ENCODE measurements at places on chromosomes 7 and 10.

GRCh38 chr10:129506101-129506797 is 39.2 kb downstream of the MGMT start:
- no peak for DNase-seq

DNA sequence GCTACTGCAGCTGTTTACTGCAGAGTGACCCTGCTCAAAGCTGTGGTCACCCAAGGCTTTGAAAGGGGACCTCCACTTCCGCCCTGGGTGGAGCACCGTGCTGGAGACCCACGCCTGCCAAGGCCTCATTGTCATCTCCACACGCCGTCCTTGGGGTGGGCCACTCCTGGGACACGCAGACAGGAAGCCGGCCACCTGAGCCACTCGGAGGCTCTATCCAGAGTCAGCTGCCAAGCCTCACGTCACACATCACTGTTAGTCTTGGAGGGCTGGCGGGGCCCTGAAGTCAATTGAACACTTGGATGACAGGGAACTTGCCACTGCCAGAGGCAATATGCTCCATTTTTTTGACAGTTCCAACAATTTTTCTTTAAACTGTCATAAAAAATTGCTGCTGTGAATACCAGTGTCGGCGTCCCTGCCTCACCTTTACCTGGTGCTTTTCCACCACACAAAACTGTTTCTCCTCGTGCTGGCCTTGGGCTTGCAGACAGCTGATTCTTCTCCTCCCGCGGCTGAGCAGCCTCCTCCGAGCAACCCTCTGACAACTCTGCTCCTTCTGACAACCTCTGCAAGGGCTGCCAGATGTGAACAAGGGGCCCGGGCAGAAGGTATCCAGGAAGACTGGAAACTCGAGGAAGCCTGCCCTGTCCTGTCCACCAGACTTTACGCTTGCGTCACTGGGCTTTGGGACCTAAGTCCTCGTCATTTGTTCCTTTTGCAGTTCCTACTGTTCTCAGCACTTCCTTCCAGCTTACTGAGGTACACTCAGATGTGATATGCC is 81.9 kb downstream of the EGFR start:
- DNase-seq: no peak

DNA sequence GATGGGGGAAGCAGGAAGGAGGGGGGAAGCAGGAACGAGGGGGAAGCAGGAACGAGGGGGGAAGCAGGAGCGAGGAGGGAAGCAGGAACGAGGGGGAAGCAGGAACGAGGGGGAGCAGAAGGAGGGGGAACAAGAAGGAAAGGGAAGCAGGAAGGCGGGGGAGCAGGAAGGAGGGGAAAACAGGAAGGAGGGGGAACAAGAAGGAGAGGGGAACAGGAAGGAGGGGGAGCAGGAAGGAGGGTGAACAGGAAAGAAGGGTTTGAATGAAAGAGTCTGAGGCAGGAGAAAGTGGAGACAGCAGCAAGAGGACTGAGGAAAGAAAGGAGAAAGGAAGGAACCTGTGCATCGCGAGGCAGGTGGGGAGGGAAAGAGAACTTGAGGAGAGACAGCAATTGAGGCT is 256.6 kb downstream of the PTEN start:
- DNase-seq: no peak

- no peak for DNase-seq
These were observed 892 bp downstream of the CRHR2 start for GRCh38 chr7:30681331-30681797.

- no peak for DNase-seq
These were observed 16.0 kb upstream of the DNTT start for GRCh38 chr10:96288151-96288621.

DNA sequence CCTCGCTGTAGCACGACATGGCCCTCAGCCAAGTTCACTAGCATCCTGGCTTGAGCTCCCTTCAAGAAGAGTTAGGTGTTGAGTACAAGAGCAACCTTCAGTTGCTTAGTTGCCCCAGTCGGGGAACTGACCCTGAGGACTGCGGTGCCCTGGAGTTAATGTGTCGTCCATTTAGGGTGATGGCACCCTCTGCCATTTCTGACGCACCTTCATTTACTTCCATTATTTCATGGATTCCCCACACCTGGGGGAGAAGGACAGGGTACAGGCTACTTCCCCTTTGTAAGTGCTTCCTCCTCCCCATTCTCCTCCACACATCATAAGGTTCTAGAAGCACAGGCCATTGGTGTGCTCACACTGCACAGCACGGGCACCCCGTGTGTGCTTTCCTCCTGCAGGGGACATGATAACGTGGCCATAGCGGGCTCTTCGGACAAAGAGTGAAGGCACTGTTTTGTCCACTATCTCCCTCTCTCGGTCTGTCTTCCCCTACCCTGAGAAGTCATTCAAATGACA is 1.8 kb downstream of the ALOX5 start:
- DNase-seq: no peak

DNA sequence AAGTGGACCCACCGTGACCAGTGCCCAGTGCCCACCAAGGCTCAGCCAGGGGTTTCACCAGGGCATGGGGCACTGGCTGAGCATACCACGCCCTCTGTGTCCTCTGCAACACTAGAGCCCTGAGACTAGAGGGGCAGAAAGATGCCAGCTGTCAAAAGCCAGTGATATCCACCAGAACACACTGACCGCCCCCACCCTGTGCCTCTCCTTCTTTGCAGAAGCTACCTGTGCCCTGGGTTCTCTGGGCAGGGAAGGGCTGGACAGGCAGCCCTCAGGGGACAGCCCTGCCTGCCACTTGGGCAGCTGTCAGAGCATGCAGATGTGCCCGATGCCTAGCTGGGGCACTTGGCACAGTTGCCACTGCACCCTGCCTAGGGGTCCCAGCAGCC is 494 bp downstream of the VSIR start:
- no peak for DNase-seq

DNA sequence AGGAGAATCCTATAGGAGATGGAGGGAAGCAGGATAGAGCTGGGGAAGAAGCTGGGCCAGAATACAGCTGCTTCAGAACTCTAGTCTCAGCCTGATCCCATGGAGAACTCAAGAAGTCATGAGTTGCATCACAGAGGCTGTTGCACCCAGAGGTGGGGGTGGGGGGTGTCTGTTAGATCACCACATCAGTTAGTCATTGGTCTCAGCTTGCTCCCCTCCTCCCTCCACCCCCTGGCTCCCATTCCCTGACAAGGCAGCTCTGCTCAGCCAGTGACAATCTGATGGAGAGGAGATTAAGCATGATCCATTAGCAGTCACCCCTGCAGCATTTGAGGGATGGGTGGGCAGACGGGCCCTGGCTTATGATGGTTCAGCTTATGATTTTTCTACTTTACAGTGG is 58.4 kb upstream of the FGL2 start:
- DNase-seq: no peak

- DNase-seq: no peak
These were observed 4.7 kb upstream of the DENND2A start for GRCh38 chr7:140645166-140645900.

- DNase-seq: peak; percentile 75
These were observed 4.1 kb downstream of the ACBD7 start for GRCh38 chr10:15084502-15084922.

GRCh38 chr7:152633072-152633471 is 42.9 kb downstream of the XRCC2 start:
- DNase-seq: no peak

- DNase-seq: no peak
These were observed 505.8 kb downstream of the GPAM start for GRCh38 chr10:111677759-111678158.

GRCh38 chr7:158361326-158361946 is 226.2 kb downstream of the PTPRN2 start:
- DNase-seq: no peak

- DNase-seq: no peak
These were observed 488.3 kb downstream of the TNS3 start for GRCh38 chr7:47093320-47094234.

DNA sequence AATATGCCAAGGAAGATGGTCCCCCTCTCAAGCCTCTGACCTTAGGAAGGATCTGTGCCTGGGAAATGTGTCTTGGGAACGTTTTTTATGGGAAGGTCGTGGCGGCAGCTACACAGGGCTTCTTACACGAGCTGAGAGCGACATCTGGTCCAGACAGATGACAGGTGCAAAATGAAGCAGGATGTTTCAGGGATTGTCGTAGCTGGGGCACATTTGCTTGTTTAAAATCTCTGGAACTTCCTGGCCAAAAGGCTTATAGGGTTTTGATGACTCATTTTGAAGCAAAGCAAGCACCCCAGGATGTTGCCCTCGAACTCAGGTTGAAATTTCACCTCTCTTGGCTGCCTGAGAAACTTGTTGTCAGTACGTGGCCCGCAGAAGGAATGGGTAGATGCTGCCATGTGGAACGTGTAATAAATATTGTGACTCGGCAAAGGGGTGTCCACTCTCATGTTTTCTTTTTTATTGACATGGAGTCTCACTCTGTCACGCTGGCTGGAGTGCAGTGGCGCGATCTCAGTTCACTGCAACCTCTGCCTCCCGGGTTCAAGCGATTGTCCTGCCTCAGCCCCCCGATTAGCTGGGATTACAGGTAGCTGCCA is 117.5 kb downstream of the CAMK1D start:
- DNase-seq: no peak

- DNase-seq: no peak
These were observed 32.4 kb downstream of the ACTA2 start for GRCh38 chr10:88920198-88920597.

- no peak for DNase-seq
These were observed 144.7 kb downstream of the GRK5 start for GRCh38 chr10:119352042-119352441.

- no peak for DNase-seq
These were observed 137.2 kb downstream of the PFKFB3 start for GRCh38 chr10:6339891-6340290.

DNA sequence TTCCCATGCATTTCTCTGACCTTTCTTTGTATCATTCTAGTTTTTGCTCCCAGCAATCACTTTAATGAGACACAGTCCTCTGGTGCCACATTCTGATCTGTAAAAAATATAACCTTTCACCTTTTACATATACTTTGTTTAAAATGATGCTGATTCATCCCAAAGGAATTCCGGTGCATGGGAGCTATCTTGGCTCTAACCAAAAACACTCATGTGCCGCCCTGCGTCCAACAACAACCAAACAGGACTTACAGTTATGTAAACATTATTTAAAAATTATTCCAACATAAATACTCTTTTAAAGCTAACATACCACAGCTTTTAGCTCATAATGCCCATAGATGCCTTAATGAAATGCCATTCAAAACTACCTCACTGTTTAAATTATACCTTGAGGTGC is 7.7 kb upstream of the OPALIN start:
- DNase-seq: no peak

- peak; percentile 53 for DNase-seq
These were observed 233.9 kb upstream of the CACNA2D1 start for GRCh38 chr7:82677493-82677892.

- no peak for DNase-seq
These were observed 490.2 kb upstream of the IGFBP3 start for GRCh38 chr7:46411236-46411635.

DNA sequence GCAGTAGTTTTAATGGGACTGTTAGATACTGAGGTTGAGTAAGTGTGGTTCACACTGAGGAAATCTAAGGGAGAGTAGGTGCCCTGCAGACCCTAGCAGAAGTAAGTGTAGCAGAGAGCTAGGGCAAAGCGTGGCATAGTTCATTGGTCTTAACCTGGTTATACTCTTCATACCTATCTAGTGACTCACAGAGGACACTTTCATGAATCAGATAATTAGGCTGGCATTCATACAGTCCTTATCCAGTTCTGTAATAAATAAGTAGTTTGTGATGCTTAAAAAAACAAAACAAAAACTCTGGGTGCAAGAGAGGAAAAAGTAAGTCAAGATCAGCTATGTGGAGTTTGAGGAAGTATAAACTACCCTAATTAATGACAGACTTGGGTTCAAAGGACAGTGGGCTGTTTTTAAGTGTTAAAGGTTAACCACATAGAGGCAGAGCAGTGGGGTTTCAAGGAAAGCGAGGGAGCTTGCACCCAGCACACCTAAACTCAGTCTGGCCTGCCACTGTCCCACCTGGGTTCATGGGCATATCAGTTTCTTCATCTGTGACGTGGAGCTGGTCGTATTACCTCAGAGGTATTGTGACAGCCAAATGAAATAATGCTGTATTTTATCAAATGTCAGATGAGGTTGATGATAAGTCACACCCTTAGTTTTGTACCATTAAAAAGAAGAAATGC is 27.1 kb downstream of the LMTK2 start:
- no peak for DNase-seq

- no peak for DNase-seq
These were observed 56.3 kb downstream of the RASGEF1A start for GRCh38 chr10:43210556-43210955.

GRCh38 chr7:37930226-37930948 is 9.9 kb downstream of the EPDR1 start:
- DNase-seq: no peak

- no peak for DNase-seq
These were observed 30.0 kb downstream of the MTERF1 start for GRCh38 chr7:91850455-91850854.

DNA sequence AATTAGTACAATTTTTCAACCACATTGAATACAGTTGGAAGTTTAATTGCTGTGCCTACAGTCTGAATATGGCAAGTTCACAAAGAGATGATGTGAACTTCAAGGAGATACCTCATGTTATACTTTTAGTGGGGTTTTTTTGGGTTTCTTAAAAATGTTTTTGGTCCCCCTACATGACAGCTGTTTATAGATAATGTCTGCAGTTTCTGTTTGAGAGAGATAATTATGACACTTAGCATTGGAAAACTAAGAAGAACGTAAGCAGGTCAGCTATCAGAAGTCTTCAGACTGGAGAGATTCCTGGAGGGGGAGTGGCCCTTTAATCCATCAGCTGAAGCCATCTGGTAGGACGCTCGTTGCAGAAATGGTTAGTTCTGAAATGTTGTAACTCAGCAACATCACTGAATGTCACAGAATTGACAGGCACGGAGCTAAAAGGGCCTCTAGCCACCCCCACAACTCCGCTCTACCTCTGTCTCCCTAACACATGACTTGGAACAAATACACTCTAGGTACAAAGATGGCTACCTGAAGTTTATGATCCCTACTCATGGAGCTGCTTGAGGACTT is 29.0 kb downstream of the TIMM23 start:
- no peak for DNase-seq

- DNase-seq: no peak
These were observed 47.4 kb downstream of the VPS50 start for GRCh38 chr7:93279541-93279940.

GRCh38 chr10:77877441-77878344 is 48.9 kb downstream of the DLG5 start:
- DNase-seq: peak; percentile 64

- no peak for DNase-seq
These were observed 21.9 kb upstream of the GATAD1 start for GRCh38 chr7:92425311-92425947.

GRCh38 chr10:53579773-53580172 is 807.2 kb upstream of the MBL2 start:
- DNase-seq: no peak

DNA sequence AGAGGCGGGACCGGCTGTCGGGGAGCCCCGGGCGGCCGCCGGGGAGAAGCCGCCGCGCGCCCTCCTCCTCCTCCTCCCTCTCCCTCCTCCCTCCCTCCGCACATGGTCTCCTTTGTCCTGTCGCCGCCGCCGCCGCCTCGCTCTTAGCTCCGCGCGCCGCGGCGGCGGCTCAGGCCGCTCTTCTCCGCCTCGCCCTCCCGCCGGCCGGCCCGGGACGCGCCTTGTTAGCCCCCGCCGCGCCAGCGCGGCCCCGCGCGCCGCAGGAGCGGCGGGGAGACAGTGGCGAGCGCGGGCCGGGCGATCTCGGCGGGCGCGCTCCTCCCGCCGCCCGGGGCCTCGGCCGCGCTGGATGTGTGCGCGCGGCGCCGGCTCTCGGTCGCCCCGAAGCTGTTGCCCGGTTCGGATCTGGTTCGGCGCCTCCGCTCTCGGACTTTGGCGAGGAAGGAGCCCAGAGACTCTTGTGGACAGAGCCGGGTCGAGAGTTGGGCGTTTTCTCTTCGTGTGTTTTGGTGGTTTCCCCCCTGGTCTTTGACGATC is 437.4 kb upstream of the GALNT17 start:
- peak; percentile 32 for DNase-seq

All from CD4-positive, alpha-beta T cell treated with Interleukin-21 for 1 hour (primary cell).